NCI-H526 (cell line): ENCODE measurements at places on chromosomes 3 and 15.

GRCh38 chr15:84990507-84990906 is 8.9 kb downstream of the PDE8A start:
- no peak for DNase-seq

- no peak for DNase-seq
Measured at GRCh38 chr3:178482981-178483380, 53.3 kb upstream of the KCNMB2 start.

GRCh38 chr3:106006001-106006400 is 137.2 kb upstream of the CBLB start:
- no peak for DNase-seq

- peak; percentile 21 for DNase-seq
Measured at GRCh38 chr3:14606669-14607339, 44.8 kb upstream of the CCDC174 start.

DNA sequence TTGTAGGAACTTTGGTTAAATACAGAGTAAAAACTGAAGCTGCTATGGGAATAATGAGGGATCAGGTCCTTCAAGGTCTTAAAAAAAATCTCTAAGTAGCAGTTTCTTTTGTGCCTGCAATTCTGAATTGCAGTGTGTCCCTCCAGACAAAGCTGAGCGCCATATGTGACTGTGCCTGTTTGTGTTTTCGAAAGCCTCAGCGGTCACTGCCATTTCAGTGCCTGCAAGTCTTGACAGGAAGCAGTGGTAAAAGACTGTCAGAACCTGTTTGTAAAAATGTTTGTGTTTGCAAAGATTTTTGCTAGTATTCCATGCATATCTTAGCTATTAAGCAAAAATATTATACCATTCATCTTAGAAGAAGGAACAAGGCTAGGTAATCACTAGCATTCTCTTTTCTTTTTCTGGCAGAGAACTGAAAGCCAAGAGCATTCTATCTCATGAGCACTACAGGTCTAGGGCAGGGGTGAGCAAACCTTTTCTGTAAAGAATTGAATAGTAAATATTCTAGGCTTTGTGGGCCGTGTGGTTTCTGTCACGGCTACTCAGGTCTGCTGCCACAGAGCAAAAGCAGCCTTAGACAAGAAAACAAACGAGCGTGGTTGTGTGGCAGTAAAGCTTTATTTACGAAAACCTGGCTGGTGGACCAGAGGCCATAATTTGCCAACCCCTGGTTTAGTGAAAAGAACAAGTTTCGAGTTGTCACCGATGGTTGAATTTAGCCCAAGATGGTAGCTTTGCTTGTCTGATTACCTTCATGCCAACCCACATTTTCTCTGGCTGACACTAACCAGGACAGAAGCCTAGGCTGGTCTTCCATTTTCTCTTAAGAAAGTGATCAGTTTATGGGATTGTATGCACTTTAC is 134.4 kb downstream of the CACNA1D start:
- no peak for DNase-seq

- no peak for DNase-seq
Measured at GRCh38 chr3:132210476-132211346, 106.5 kb upstream of the ACP3 start.
